RWPE1 (cell line): ENCODE measurements at places on chromosomes 2 and 18.

DNA sequence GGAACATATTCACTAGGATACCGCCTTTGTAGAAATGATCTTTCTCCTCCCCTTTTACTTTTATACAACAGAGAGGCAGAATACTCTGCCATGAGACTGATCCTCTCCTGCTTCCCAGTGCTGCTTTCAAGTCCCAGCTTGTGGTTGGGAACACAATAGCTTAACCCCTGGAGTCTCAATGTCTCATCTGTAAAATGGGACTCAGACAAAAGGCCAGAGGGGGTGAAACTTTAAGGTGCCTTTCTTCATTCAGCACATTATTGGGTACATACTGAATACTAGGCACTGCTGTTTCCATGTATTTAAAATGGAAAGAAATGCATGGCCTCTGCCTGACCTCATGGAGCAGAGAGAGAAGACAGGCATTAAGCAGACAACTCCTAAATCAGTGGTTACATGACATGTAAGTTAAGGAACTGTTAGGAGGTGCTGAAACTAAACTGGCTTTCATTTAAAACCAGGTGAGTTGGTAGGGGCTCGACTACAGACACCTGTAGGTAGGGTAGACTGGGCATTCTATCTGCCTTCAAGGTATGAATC, 53.8 kb downstream of the MAP4K4 start:
- no peak for DNase-seq

DNA sequence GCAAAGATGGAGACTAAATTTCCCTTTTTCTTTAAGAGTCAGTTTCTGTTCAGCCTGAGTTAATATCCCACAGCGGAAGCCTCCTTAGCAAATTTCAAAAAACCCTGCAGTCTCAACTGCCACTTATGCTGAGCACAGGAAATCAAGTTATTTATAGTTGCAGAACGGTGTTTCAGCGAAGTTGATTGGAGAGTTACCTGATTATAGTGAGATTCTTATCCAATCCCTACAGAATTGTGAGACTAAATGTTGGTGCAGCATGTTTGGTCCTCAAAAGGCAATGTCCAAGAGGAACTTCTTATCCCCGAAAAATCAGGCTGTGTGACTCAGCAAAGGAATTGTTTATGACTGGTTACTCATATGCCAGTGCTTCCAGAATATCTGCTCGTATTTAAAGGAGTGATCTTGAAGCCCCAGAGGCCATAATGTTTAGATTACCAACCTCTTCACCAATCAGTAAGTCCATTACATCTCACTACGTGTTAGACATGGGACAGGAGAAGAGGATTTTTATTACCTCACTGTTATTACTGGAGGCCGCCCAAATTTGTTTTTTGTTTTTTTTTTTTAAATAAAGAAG, 67.9 kb downstream of the LRRFIP1 start:
- peak; percentile 74 for DNase-seq

DNA sequence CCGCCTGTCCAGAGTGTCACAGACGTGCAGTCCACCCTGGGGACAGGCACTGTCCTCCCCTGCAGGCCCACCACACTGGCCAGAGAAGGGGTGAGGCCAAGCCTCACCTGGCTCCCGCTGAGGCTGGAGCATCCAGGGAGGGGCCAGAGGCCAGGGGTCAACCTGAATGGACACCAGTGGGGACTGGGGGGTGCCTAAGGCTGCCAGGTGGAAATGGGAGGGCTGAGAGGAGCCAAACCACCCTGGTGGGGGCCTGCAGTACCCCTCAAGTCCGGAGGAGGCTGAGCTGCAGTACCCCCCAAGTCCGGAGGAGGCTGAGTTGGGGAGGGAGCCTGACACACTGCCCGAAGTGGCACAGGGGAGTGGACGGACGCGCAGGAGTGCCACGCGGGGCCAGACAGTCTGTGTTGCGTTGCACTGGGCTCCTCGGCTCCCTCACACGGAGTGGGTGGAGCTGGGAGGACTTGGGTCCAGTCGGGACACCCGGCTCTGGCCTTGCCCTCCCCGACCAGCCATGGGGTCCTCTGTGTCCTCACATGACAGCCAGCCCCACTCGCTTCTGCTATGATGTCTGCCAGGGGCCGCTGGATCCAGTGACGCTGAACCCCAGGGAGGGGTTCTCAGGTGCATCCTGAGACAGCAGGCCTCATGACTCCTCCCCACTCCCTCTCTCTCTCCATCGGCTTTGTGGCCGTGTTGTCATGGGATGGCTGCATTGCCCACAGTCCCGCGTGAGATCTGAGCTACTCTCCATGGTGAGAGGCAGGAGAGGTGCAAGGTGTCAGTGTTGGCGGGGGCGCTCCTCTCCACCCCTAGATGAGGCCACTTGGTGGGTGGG, 22.3 kb upstream of the GPC1 start:
- DNase-seq, result no peak

GRCh38 chr2:147879846-147880245, 35.0 kb downstream of the ACVR2A start:
- no peak for DNase-seq

DNA sequence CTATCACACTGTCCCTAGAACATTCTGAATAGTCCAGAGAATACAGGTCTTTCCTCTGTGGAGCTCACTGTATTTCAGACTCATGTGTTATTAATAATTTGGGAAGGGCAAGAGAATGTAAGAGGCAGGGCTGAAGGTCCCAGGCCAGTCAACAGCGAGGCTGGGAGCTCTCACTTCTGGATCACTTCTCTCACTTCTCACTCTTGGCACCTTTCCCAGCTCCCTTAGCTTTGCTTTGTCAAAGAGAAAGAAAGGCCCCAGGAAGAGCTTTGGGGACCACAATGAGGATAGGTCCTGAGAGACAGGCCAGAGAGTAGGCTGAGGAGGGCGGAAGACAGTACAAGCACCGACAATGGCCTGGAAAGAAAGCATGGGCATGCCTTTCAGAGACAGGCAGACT, 11.2 kb downstream of the EFR3B start:
- no peak for DNase-seq

DNA sequence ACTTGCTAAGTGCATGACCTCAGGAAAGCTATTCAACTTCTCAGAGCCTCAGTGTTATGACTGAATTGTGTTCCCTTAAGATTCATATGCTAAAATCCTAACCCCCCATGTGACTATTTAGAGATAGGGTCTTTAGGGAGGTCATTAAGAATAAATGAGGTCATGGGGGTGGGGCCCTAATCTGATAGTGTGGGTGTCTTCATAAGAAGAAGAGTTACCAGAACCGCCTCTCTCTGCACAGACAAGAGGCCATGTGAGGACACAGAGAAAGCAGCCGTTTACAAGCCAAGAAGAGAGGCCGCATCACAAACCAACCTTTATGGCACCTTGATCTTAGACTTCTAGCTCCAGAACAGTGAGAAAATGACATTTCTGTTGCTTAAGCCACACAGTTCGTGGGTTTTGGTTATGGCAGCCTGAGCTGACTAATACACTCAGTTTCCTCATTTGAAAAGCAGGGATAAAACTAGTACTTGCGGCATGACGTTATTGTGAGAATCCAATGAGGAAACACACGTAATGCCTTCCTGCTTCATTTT, 9.9 kb downstream of the SH2D6 start:
- DNase-seq, result no peak

DNA sequence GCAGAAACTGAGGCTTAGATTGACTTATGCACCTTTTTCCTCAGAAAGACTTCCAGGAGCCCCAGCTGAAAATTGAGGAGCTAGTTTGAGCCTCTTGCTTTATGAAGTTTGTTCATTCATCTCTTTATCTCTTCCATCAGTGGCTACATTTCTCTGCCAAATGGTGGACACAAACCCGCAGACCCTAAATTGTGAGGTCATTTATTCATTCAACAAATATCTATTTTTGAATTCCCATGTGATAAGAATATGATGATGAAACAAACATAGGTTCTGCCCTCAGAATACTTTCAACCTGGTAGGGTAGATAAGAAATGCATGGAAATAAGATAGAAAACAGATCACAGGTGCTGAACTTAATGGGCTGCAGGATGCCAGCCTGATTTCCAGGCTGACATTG, 309.4 kb downstream of the TNS1 start:
- no peak for DNase-seq

- DNase-seq, result no peak
Measured at GRCh38 chr18:6004119-6004518, 108.8 kb upstream of the TMEM200C start.

- DNase-seq, result no peak
Measured at GRCh38 chr2:38125842-38126241, 49.9 kb upstream of the CYP1B1 start.

- peak; percentile 13 for DNase-seq
Measured at GRCh38 chr2:40488101-40488601, 36.3 kb upstream of the SLC8A1 start.

DNA sequence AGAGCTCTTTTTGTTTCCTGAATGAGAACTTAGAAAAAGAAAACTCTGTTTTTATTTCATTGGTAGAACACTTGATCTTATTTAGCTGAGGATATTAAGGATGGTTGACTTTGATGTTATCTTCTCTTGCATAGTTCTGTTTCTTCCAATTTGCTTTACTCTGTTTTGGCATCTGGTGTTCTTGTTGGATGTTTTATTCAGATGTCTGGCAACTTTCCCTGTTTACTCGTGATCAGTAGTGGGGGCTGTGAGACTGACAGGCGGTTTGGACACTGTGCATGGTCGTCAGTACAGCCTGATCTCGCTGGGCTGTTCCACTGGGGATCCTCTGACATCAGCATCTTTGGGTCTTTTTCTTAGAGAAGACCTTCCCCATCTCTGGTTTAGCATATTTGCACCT, 100.1 kb downstream of the TSN start:
- no peak for DNase-seq
